HepG2 (cell line): ENCODE measurements at places on chromosomes 12 and 14. TPM values are rescaled to one million over a fixed set of nuclear protein-coding genes. Genes with fewer than 3 reads are reported as not detected.

CPNE6 gene
- not detected in 2 replicates for total RNA-seq

LAG3 gene
- 0.11 TPM in 1 of 2 replicates, not detected in the other for total RNA-seq

FOXM1 gene
- total RNA-seq, result 25.9 and 28.6 TPM in 2 replicates

SLC17A8 gene
- total RNA-seq, result 0.10 and 0.15 TPM in 2 replicates

GPR137C gene
- total RNA-seq, result 0.51 TPM in 2 replicates

OASL gene
- total RNA-seq, result 0.18 and 0.22 TPM in 2 replicates

RNF212B gene
- not detected in 2 replicates for total RNA-seq

CISTR gene
- not detected in 2 replicates for total RNA-seq

GRIN2B gene
- total RNA-seq, result 0.03 and 0.13 TPM in 2 replicates

TSHR gene
- total RNA-seq, result not detected in 2 replicates

GRCh38 chr12:57869298-57869926 lies 22.9 kb upstream of the CTDSP2 start:
- no peak for DNase-seq

GRCh38 chr12:64323476-64324225 lies 66.9 kb downstream of the C12orf56 start:
- no peak for DNase-seq

DNA sequence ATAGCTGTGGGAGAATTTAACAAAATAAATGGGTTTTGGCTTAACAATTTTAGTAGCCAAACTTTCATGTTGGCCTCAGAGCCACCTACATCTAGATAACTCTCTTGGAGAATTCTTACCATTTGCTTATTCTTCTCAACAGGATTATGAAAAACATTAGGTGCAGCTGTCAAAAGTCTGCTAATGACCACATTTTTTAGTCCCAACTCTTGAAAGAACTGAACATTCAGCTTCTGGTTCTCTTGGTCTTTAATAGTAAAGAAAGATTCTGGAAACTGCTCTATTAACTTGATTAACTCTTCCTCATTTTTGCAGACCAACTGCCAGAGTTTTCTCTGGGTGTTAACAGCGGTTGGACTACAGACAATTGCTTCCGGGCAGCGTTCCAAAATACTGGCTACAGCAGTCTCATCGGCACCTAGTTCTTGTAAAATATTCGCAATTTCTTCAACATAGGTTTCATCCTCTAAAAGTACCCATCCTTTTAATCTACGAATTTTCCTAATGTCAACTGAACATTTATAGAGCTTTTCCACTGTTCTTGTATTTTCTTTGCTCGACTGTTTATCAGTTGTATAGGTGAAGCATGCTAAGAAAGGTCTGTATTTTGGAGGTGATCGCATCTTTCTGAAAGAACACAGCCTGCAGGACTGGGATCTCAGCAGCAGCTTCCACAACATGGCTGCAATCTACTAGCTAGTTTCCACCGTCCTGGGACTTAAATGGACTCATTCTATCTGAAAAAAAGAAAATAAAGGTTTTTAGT lies 8.7 kb downstream of the MTERF2 start:
- peak; percentile 31 for DNase-seq

- DNase-seq, result no peak
These were observed 990.2 kb upstream of the ATXN7L3B start for GRCh38 chr12:73547421-73547820.

DNA sequence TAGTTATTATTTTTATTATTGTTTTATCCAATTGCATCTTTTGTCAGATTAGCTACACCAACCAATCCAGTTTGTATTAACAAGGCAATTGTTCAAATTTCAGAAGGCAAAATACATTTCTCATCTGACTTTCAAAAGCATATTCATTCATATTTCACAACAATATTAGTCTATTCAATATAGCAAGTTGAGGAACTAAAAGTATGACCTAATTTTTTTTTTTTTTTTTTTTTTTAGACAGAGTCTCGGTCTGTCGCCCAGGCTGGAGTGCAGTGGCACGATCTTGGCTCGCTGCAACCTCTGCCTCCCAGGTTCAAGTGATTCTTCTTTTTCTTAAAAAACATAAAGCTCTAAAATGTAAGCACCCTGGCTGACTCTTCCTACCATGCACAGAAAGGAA lies 17.3 kb downstream of the COX14 start:
- DNase-seq, result no peak

DNA sequence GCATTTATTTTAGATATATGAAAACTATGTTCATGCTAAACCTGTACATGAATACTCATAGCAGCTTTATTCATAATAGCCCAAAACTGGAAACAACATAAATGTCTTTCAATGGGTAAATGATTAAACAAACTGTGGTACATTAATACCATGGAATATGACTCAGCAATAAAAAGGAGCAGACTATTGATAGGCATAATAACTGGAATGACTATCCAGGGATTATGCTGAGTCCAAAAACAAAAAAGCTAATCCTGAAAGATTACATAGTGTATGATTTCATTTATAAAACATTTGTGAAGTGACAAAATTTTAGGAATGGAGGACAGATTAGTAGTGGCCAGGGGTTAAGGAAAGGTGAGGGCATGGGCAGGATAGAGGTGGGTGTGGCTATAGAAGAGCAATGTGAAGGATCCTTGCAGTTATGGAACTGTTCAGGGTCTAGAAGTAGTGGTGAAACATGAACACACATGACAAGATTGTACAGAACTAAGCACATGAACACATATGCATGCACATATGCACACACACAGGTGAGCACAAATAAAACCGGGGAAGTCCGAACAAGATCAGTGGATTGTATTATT lies 61.1 kb upstream of the CDKN3 start:
- no peak for DNase-seq

DNA sequence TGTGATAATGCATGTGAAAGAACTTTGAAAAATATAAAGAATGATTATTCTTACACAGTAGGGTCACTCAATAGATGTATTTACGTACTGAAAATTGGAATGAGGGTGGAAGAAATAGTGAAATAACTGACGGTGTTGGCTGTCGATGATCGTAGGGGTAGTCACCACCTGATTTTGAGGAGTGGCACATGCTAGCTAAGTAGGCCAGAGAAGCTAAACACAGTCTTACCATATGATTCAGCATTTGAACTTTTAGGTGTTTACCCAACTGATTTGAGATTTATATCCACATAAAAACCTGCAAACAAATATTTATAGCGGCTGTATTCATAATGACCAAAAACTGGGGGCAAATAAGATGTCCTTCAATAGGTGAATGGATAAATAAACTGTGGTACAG lies 47.6 kb upstream of the HIF1A start:
- DNase-seq, result no peak

DNA sequence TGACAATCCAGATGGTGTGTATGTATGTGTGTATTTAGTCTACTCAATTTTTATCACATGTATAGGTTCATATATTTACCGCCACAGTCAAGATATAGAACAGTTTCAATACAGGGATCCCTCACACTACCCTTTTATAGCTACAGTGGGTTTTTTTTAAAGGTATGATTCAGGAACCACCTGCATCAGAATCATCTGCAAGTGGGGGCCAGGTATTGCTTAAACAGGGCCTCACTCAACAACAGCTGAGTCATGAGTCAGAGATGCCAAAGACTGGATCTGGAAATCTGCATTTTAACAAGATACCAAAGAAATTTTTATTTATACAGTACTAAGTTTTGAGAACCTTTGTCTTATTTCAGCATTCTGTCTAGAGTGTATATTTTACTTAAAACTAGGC lies 117.6 kb downstream of the SLC35F4 start:
- DNase-seq, result no peak

DNA sequence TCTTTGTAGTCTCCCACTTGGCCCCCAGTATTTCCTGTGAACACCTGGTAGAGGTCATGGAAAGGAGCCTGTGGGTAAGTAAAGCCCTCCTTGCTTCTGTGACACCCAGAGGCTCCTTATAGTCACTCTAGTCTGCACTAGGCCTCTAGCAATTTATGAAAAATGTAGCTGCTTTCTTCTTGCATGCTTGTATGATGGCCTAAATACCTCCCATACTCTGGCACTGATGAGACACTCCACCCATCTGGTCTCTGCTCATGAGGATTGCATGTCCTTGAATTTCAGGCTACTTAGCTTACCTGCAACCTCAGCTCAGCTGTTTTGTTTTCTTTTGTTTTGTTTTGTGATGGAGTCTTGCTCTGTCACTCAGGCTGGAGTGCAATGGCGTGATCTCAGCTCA lies 4.6 kb upstream of the A2ML1 start:
- DNase-seq, result no peak

DNA sequence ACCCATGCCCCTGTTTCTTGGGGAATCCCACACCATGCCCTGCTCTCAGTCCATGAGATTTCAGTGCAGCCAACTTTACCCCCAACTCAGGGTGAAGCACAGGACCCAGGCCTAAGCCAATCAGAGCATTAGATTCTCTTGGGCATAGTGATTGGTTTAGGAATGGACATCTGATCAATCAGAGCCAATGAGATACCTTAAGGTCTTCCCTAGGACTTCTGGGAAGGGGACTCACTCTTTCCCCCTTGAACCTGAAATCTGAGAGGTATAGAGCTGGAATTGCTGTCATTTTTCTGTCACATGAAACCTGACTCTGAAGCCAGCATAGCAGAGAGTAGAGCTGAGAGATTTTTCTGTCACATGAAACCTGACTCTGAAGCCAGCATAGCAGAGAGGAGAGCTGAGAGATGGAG lies 127.1 kb downstream of the ZFP36L1 start:
- DNase-seq, result peak; percentile 6

DNA sequence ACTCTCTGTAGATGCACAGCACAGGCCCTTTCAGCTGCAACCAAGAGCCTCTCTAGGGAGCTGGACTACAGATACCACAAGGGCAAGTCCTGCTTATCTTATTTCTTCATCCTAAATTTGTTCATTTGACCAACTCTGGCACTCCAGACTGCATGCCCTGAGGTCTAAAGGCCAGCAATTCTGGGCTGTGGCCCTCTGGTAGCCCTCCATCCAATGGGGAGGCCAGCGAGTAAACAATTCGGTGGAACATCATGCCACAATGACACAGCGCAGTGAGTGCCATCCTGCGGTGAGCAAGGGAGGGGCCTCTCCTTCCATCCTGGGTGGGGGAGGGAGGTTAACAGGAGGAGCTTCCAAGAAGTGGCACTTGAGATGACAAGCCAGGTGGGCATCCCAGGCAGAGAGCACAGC lies 652 bp upstream of the SELPLG start:
- no peak for DNase-seq

DNA sequence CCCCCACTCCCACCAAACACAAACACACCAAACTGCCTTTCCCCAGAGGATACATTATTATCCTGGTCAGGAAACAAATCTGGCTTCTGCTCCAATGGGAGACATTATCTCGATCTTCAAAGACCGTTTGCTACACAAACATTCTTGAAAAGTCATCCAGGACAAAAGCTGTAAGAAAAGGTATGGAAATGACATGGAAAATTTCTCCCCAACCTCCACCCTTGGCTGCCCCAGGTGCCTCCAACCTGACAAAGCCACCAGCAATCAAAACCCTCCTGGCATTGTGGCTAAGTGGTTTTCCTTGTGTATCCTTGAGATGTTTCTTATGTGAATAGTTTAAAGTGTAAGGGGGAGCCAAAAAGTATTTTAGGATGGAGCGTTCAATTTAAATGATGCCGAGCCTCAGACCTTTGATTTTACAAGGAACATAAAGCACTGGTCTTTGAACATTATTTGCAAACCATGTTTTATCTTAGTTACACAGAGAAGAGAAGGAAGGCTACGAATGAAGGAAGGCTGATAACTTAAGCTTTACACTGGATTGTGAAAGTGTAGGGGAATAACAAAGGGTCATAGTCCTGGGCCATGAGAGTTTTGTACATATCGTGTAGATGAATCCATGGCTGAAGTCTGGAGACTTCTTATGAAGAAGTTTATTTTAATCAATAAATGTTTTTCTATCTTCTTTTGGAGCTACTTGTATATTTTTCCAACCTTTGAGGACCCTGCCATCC lies 418.9 kb upstream of the TMTC1 start:
- no peak for DNase-seq

GRCh38 chr12:64139021-64139420 lies 83.1 kb downstream of the KICS2 start:
- no peak for DNase-seq

DNA sequence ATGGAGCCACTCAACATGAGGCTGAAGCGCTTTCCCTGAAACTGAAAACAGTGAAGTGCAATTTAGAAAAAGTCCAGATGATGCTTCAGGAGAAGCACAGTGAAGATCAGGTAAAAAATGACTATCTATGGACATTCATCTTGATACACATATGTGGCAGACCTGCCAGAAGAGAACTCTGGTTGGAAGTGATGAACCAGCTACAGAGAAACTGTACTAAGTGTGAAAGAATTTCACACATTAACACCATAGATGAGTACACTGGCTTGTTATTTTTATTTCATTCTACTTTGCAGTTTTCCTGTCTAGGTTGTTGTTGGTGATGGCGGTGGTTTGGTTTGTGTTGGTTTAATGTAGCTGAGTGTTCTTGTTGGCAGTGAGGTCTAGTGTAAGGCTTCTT lies 174.7 kb downstream of the ESR2 start:
- no peak for DNase-seq

GRCh38 chr12:31951008-31951407 lies 8.2 kb upstream of the RESF1 start:
- DNase-seq, result no peak

DNA sequence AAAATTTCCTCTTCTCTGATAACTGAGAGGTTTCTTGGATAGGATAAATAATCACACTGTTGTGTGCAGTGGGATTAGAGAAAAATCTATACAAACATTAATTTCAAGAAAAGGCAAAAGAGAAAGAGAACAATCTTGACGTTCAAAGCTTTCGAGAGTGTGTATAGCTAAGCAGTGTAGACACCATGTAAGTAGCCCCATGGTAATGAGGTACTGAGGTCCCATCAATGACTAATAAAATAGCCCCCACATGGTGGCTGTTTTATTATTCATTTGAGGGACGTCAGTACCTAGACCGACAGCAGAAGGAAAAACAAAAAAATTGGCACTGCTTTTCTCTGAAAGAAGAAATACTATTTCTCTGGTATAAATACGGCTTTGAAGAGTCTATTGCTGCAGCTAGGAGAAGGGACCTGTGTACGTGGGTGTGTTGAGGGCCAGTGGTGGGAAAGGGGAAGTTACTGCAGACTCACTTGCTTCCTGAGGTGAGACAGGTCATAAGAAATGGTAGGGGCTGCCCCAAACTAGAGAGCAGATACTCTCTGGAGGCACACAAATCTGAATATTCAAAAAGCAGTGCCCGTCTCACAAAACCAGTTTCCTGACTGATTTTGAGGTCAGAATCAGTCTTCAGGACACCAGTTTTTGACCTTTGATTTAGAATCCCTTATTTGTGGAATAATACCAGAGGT lies 339.8 kb downstream of the EMP1 start:
- DNase-seq, result no peak

GRCh38 chr12:122939125-122939524 lies 27.1 kb downstream of the ABCB9 start:
- no peak for DNase-seq

DNA sequence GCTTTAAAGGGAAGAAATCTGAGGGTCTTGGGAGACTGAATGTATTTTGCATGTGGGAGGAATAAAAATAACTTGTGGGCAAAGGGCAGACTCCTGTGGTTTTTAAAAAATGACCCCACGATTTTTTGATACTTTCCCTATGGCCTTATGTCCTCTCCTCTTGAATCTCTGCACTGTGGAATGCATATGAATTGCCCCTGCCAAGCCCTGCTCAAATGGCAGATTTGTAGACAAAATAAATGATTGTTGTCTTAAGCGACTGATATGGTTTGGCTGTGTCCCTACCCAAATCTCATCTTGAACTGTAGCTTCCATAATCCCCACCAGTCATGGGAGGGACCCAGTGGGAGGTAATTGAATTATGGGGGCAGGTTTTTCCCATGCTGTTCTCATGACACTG lies 223.8 kb downstream of the DACT1 start:
- no peak for DNase-seq

GRCh38 chr12:46509135-46509534 lies 136.6 kb upstream of the SLC38A2 start:
- DNase-seq, result no peak

GRCh38 chr12:92462049-92462448 lies 240.7 kb upstream of the PLEKHG7 start:
- DNase-seq, result peak; percentile 1
